ENCODE measurements at places on chromosomes 13 and 19.

- no peak for DNase-seq
Observed at GRCh38 chr13:49645451-49645850, 17.1 kb downstream of the ARL11 start.

- no peak for DNase-seq
Observed at GRCh38 chr13:106455777-106456176, 79.7 kb downstream of the EFNB2 start.

- no peak for DNase-seq
Observed at GRCh38 chr19:6730153-6730804, 7.1 kb downstream of the GPR108 start.

- no peak for DNase-seq
Observed at GRCh38 chr19:52679598-52679997, 41.4 kb upstream of the ZNF83 start.

DNA sequence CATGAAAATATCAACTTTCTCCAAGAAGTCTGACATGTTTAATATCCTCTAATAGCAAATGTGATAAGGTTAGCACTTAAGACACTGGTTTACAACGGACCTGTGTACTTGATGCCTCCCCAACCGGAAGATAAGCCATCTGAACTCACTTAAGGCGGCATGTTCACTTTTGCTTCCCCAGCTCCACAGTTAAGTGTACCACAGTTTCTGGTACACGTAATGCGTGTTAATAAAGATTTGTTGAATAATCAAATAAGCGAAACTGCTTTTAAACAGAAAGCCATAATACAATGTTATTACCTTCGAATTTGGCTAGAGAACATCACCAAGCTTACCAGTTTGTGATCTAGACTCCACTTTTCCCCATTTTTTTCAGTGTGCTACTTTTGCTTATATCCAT lies 1.4 kb upstream of the PAN3 start:
- DNase-seq: peak; percentile 8

- DNase-seq: no peak
Observed at GRCh38 chr13:77235456-77236022, 91.4 kb downstream of the MYCBP2 start.

DNA sequence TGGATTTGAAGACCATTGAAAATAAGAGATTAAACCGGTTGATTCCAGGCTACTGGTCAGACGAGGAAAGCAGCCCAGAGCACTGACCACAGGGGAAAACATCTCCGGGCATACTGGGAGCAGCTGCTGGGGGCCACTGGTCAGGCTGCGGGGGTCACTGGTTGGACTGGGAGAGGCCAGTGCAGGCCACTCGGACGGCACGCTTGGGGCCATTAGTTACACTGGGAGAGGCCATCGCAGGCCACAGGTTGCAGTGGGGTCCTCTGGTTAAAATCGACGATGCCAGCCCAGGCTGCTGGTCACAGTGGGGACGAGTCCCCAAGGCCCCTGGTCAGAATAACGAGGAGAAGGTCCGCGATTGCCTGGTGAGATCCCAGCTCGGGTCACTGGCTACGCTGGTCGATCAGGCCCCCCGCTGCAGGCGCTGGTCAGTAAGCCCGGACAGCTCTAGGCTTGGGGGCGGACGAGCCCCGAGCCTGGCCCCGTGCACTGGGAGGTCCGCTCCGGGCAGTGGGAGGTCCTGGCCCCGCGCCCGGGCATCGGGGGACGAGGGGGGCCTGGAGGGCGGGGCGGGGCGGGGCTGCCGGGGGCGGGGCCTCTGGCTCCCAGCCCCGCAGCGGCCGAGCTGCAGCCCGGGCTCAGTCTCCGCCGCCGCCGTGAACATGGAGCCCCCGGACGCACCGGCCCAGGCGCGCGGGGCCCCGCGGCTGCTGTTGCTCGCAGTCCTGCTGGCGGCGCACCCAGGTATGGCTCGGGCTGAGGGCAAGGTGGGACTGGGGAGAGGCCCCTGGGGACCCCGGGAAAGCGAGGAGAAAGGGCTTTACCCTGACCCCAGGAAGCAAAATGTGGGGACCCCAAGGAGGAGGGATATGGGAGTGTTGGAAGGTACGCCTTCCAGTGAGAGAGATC lies at the start of gene BCAM:
Gene BCAM (plus strand): TSS at position 641 of the 909 bp plus-strand sequence. CDS start 22 bp downstream, at position 663.
- DNase-seq: peak; percentile 85

Data from right kidney (tissue), 9 donors.